NCI-H1092 treated with DMSO at 0.1 percent for 48 hours (cell line): ENCODE measurements at places on chromosomes 4 and X.

DNA sequence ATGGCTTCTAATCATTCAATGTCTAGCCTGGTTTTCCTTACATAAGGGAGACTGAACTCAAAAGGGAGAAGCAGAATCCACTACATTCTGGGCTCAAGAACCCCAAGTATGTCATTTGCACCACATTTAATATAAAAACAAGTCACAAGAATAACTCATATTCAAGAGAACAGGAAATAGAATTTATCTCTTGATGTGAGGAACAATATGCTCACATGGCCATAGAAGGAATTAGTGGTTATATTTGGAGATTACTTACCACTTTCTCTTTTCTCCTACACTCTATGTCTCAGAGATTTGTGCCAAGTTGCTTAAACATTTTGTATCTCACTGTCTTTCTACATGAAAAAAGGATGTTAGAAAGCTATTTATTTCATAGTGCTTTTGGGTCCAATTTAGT, 922.6 kb upstream of the PABPC4L start:
- no peak for DNase-seq

- DNase-seq = no peak
Observed at GRCh38 chr4:176814770-176815169, 22.0 kb upstream of the VEGFC start.

DNA sequence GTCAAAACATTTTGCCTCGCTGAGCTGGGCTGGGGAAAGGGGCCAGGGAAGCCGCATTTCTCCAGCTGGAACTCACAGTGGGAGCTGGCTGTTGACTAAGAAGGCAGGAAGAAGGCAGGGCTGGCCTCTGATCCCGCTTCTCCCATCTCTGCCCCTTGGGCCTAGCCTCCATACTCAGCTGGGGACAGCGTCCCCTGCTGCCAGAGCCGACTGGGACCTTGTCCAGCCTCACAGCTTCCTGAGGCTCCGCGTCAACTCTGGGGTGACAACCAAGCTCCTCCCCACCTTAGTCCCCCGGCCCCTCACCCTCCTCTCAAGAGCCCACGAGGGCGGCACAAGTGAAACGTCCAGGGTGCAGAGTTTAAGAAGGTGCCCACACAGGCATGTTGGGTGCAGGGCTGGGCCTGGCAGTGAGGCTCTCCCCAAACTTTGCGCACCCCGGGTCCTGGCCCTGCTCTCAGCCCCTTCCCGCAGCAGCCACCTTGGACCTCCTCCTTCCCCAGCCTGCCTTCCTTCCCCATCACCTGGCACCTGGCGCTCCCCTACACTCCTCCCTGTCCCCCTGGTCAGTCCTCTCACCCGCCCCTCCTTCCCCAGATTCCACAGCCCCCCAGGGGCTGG, 100.8 kb downstream of the PSAPL1 start:
- no peak for DNase-seq

DNA sequence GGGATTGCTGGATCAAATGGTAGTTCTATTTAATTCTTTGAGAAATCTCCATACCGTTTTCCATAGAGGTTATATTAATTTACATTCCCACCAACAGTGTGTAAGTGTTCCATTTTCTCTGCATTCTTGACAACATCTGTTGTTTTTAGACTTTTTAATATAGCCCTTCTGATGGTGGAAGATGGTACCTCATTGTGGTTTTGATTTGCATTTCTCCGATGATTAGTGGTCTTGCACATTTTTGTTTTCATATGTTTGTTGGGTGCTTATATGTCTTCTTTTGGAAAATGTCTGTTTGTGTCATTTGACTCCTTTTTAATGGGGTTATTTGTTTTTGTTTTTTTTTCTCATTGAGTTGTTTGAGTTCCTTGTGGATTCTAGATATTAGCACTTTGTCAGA, 75.3 kb upstream of the PUDP start:
- DNase-seq = no peak

DNA sequence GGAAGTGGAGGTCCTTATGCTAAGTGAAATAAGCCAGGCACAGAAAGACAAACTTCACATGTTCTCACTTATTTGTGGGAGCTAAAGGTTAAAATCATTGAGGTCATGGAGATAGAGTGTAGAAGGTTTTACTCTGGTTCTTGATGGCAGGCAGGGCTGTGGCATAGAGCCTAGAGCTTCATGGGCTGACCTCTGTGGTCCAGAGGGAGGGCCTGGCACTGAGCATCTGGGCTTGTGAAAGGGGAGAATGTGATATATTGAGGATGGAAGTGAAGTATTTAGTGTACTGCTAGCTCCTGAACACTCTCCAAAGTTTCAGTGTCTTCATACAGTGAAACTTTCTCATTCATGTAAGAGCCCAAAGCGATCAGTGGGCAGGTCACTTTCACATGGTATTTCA, 71.3 kb upstream of the ANXA3 start:
- DNase-seq = no peak

DNA sequence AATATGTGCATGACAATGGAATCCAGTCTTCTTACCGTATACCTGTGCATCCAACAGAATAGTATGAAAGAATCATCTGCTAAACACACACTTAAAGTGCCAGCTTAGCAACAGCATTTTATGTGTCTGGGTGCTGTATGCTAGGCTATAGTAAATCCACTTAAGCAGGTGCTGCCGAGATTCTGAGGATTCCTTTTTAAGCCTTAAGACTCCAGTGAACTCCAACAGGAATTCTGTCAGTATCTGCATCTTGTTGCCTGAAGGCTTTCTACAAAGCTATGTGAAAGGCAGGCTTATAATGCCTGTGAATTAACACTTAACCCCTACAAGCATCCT, 1076.4 kb upstream of the PABPC4L start:
- DNase-seq = no peak

- no peak for DNase-seq
Observed at GRCh38 chr4:111957997-111958396, 187.3 kb upstream of the FAM241A start.

- DNase-seq = no peak
Observed at GRCh38 chr4:101953949-101954348, 163.4 kb downstream of the BANK1 start.

DNA sequence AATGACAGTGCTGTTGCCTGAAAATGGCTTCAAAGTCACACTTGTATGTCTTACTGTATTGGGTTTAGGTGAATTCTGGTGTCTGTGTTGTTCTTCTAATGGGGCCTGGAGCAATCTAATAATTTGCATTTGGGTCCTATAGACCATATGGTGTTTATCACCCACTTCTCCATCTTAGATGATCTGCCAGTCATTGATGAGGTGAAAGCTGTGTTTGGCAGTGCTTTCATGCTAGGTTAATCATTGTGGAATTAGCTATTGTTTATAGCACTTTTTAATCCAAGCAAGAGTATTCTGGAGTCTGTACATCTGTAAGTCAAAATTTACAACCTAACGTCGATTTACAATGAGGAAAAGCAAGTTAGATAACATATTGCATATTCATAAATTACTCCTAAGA, 572.2 kb upstream of the MAGEB2 start:
- DNase-seq = no peak

- no peak for DNase-seq
Observed at GRCh38 chr4:184635381-184635780, 13.9 kb downstream of the CASP3 start.

DNA sequence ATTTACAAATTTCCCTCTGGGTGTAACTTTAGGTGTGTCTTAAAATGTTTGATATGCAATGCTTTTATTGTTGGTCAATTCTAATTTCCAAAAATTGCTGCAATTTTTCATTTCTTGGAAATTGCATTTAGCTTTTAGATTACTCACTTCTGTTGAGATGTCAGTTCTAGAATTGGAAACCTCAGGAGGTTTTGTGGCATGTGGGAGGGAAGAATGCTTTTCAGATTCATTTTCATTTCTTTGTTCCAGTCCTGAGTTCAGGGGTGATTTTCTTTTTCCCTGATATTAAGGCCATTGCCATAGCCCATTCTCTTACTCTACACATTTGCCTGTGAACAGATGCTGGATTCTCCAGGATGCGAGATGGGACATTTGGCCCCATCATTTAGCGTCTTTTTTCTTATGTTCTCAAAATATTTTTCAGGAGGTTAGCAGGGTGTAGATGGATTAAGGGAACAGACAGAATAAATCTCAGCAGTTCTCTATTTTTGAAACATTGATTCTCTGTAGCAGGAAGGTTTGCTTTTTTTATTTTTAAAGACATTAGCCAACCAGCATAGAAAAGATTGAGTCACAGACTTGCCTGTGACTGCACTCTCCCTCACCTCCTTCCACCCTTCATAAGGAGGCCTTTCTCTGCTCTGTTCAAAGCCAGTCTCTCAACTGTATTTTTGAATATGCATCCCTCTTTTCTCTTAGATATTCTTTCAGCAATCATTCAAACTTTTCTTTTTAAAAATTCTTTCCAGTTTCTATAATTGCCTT, 238.4 kb upstream of the ANXA3 start:
- no peak for DNase-seq

- peak; percentile 70 for DNase-seq
Observed at GRCh38 chr4:52982255-52982945, 120.3 kb downstream of the RASL11B start.

- no peak for DNase-seq
Observed at GRCh38 chr4:74544655-74545361, 99.9 kb downstream of the AREG start.

DNA sequence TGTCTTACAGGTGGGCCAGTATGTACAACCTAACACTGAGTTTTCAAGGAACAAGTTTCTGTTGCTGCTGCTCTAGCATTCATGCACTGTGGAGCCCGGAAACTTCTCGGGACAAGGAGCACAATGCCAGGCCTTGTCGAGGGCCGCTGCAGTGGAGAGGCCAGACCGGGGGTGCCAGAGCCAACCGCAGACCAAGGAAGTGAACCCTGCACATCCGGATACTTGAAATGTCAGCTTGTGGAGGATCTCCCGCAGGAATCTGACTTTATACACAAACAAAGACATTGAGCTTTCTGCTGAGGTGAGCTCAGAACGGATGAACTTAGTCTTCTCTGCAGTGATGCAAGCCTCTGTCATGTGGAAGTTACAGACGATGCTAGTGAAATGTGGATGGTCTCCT, 99.5 kb downstream of the ZNF827 start:
- no peak for DNase-seq
